ENCODE measurements at places on chromosomes 2 and 18. TPM values are rescaled to one million over a fixed set of nuclear protein-coding genes. Genes with fewer than 3 reads are reported as not detected.

GRCh38 chr2:6358985-6359384 is 506.7 kb downstream of the CMPK2 start:
- no peaks in the 10 kb centered on the region for H3K36me3 ChIP-seq
- no peak overlapping the region for H3K27ac ChIP-seq
- DNase-seq = no peak
- H3K4me3 ChIP-seq = no peak overlapping the region

GRCh38 chr2:10452312-10452711 is 4.2 kb upstream of the ODC1 start:
- no peaks in the 10 kb centered on the region for H3K27me3 ChIP-seq
- no peaks in the 10 kb centered on the region for H3K36me3 ChIP-seq
- DNase-seq = no peak
- H3K27ac ChIP-seq = no peak overlapping the region
- H3K4me1 ChIP-seq = peaks cover 36% of the 10 kb centered on the region

DNA sequence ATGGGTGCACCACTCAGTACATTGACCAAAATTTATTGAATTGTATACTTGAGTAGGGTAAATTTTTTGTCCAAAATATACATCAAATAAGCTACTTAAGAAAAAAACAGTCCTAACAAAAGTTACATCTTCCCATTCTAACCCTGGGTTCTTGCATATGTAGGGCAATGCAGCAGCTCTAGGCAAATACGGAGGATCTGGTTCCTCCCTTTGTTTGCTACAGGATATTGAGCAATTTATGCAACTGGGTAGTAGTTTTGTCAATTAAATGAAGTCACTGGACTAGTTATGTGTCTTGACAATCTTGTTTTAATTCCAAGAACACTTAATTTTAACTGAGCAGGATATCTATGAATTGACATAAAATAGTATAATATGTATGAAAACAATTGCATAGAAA is 1507.2 kb upstream of the PIK3C3 start:
- no peaks in the 10 kb centered on the region for H3K4me1 ChIP-seq
- no peak overlapping the region for H3K4me3 ChIP-seq
- no peak for DNase-seq
- H3K27ac ChIP-seq = no peak overlapping the region

- H3K4me3 ChIP-seq = no peak overlapping the region
- no peak overlapping the region for H3K27ac ChIP-seq
- no peaks in the 10 kb centered on the region for H3K4me1 ChIP-seq
Measured at GRCh38 chr2:104597942-104598341, 256.0 kb upstream of the POU3F3 start.

DNA sequence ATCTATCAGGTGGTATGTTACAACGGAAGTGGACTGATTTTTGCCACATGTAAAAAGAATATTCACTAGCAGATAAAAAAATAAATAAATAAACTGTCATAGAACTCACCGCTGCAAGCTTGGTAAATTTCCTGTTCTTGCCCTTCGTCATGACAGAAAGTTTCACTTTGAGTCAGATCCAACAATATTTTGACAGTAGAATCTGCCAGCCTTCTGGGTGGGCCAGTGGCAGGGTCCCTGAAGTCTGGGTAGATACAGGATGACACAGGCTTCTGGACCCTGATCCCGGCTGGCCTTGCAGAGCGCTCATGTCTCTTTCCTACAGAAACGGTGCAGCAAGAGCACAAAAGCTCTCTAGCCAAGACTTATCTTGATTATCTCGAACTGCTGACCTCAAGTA is 97.8 kb upstream of the PMAIP1 start:
- no peaks in the 10 kb centered on the region for H3K27me3 ChIP-seq
- no peaks in the 10 kb centered on the region for H3K36me3 ChIP-seq
- H3K27ac ChIP-seq = no peak overlapping the region
- DNase-seq = no peak

- no peaks in the 10 kb centered on the region for H3K27me3 ChIP-seq
- H3K4me1 ChIP-seq = peaks cover 32% of the 10 kb centered on the region
- peak overlapping the region; percentile 97 for H3K27ac ChIP-seq
Measured at GRCh38 chr2:156333274-156333950, 891 bp upstream of the NR4A2 start.

- H3K4me1 ChIP-seq = peaks cover 58% of the 10 kb centered on the region
- peak; percentile 22 for DNase-seq
- no peaks in the 10 kb centered on the region for H3K36me3 ChIP-seq
- no peak overlapping the region for H3K27ac ChIP-seq
Measured at GRCh38 chr2:180520921-180521581, 459.4 kb upstream of the UBE2E3 start.

DNA sequence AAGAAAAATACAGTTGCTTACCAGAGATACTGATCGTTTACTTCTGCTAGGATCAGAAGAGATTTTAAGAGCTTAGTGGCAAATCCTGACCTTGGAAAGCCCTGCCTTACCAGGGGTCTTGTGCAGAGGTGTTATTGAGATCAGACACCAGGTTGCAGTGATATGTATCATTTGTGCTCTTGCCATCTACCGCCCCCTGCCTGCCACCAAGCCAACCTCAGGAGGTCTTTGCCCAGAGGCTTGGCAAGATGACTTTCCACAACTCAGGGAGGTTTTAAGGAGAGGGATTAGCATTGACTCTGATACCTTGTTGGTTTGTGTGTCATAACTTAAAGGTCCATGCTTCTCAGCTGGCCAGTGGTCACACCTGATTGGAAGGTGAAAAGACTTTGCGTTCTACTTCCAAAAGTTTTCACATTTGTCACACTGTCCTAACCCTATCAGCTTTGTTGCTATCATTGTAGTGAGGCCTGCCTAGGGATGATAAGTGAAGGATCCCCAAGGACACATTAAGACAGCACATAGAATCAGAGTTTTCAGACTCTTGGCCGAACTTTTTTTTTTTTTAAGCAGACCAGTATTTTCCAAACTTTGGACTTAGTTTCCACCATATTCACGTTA is 46.2 kb upstream of the MGAT5 start:
- no peaks in the 10 kb centered on the region for H3K4me1 ChIP-seq
- no peak overlapping the region for H3K27ac ChIP-seq
- no peak overlapping the region for H3K4me3 ChIP-seq
- no peaks in the 10 kb centered on the region for H3K36me3 ChIP-seq
- H3K27me3 ChIP-seq = no peaks in the 10 kb centered on the region

GRCh38 chr2:25617948-25618646 is 55.3 kb downstream of the DTNB start:
- no peak overlapping the region for H3K4me3 ChIP-seq
- H3K27me3 ChIP-seq = no peaks in the 10 kb centered on the region
- no peaks in the 10 kb centered on the region for H3K36me3 ChIP-seq

DNA sequence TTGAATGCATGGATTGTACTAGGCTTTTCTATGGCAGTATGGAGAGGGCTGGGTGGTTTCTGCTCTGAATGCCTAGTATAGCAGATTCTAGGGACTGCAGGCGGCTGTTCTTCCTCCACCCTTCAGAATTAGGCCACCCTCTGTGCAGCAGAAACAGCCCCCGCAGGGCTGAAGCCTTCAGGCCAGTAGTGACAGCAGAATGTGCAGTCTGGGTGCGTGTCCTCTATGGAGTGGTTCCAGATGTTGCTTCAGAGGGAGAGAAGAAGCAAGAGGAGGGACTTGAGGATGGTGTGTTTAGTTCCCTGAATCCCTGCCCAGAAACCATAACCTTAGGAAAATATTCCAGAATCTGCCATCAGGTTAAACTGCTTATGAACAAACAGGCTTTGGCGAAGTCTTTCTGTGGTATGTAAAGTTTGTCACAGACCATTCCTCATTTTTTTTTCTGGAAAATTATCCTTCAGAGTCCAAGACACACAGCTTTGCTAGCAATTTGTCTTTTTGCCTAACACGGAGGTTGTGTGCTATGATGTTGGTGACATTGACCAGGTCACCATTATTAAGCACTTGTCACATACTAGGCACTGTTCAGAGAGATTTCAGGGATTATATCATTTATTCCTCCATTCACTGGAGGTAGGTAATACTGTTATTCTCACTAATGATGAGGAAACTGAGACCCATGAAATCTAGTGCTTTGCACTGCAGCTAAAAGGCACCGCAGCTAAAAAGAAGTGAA is 21.1 kb downstream of the CASP10 start:
- no peak for DNase-seq
- no peaks in the 10 kb centered on the region for H3K36me3 ChIP-seq
- no peaks in the 10 kb centered on the region for H3K4me1 ChIP-seq
- no peaks in the 10 kb centered on the region for H3K27me3 ChIP-seq
- H3K27ac ChIP-seq = no peak overlapping the region

DNA sequence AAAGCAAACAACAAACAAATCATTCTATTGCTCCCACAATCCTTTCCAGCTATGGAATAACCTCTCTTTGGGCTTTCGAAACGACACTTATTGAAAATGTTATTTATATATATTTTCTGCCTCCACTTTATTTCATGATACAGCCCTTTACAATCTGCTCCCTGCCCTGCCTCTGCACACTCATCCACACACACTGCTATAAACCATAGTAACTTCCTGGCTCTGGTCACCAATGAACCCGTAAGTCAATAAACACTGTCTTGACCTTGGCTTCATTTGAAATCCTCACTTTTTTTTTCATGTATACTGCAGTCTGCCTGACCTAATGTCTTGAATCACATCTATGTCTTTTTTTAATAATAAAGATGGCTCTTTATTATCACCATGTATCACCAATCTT is 161.5 kb downstream of the SLC39A10 start:
- H3K36me3 ChIP-seq = no peaks in the 10 kb centered on the region
- DNase-seq = no peak
- H3K4me3 ChIP-seq = no peak overlapping the region
- no peaks in the 10 kb centered on the region for H3K27me3 ChIP-seq

GRCh38 chr18:7778181-7778580 is 211.1 kb downstream of the PTPRM start:
- H3K27me3 ChIP-seq = peaks cover 3% of the 10 kb centered on the region
- H3K27ac ChIP-seq = no peak overlapping the region
- no peaks in the 10 kb centered on the region for H3K4me1 ChIP-seq

DNA sequence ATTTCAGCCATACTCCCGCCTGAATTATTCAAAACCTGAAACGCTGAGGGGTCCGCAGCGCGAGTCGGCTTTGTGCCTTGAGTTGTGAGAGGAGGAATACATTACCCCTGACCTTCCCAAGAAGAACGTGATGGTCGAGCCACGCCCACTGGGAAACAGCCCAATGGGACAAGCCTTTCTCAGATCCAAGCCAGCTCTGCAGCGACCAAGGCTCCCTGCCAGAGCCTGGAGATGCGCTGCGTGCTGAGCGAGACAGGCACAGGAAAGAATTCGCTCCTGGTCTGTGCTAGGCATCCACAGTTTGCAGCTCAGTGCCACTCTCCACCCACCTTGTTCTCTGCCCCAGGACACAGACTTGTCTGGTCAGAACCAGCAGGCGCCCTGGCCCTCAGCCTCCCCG is 74.1 kb upstream of the GLI2 start:
- H3K27ac ChIP-seq = no peak overlapping the region
- H3K4me3 ChIP-seq = no peak overlapping the region
- H3K4me1 ChIP-seq = no peaks in the 10 kb centered on the region
- no peaks in the 10 kb centered on the region for H3K36me3 ChIP-seq

DNA sequence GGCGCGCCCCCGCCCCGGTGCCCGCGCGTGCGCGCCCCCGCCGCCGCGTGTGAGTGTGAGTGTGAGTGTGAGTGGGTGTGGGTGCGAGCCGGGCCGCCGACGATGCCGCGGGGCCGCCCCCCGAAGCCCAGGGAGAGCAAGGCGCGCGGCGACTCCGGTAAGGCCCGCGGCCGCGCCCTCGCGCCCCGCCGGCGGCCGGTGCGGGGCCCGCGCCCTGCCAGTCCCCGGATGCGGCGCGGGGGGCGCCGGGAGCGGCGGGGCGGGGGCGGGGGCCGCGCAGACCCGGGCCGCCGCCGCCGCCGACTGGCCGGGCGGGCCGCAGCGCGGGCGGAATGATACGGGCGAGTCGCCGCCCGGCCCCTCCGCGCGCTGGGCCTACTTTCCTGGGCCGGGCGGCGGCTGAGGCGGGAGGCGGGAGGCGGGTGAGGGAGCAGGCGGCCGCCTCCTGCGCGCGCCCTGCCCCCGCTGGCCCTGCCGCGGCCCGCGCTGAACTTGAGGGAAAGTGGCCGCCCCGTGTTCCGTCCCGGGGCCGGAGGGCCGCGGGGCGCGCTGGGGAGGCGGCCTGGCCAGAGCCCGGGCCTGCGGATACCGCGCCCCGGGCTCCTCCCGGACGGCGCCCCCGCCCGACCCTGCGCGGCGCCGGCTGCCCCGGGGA is at the start of gene ZNF236:
Gene ZNF236, plus strand, starts transcription at position 52 of the 655 bp plus-strand sequence. Its CDS starts 51 bp downstream, at position 103.
- no peaks in the 10 kb centered on the region for H3K27me3 ChIP-seq
- H3K4me3 ChIP-seq = peak within 1 kb of the TSS; percentile 83
- H3K27ac ChIP-seq = peak within 1 kb of the TSS; percentile 97
- no peak for DNase-seq

- no peaks in the 10 kb centered on the region for H3K4me1 ChIP-seq
- DNase-seq = no peak
- H3K27ac ChIP-seq = no peak overlapping the region
- H3K4me3 ChIP-seq = no peak overlapping the region
Measured at GRCh38 chr2:33616873-33617272, 17.8 kb upstream of the FAM98A start.

- H3K27me3 ChIP-seq = no peaks in the 10 kb centered on the region
- no peaks in the 10 kb centered on the region for H3K36me3 ChIP-seq
- peaks cover 4% of the 10 kb centered on the region for H3K4me1 ChIP-seq
- peak overlapping the region; percentile 39 for H3K4me3 ChIP-seq
Measured at GRCh38 chr2:53353135-53354114, 414.2 kb upstream of the CHAC2 start.

GRCh38 chr18:74029161-74029560 is 118.5 kb downstream of the FBXO15 start:
- H3K4me3 ChIP-seq = no peak overlapping the region
- H3K4me1 ChIP-seq = no peaks in the 10 kb centered on the region
- H3K27ac ChIP-seq = no peak overlapping the region

DNA sequence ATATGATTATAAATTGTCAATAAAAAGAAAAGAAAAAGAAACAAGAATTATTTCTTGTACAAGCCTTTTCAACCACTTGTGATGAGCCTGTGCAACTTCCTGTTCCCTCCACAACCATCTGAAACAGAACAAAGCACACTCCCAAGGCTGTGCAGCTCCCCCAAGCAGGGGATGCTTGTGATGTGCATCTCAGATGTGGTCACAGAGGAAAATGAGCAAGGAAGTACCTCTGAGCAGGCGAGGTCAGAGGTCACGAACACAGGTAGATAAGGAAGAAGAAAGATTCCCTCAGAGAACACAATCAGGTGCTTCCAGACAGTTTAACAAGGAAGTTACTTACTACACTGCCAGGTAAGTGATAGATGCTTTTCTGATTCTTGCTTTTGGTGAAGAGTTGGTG is 274.8 kb upstream of the SLC39A10 start:
- no peak for DNase-seq
- H3K36me3 ChIP-seq = no peaks in the 10 kb centered on the region
- no peaks in the 10 kb centered on the region for H3K4me1 ChIP-seq
- H3K27ac ChIP-seq = no peak overlapping the region
- no peaks in the 10 kb centered on the region for H3K27me3 ChIP-seq

The PROC gene
- not detected for total RNA-seq

The CLEC4F gene
- total RNA-seq = not detected

The NT5DC4 gene
- 0.22 TPM for total RNA-seq

The FER1L5 gene
- total RNA-seq = 0.91 TPM

The TMEM182 gene
- 8.4 TPM for total RNA-seq

The PROKR1 gene
- not detected for total RNA-seq

The RSAD2 gene
- not detected for total RNA-seq

Measured in HCT116 (cell line).